Thoracic aorta (tissue), 2 donors: ENCODE measurements at places on chromosomes 5 and 9. TPM values are rescaled to one million over a fixed set of nuclear protein-coding genes. Genes with fewer than 3 reads are reported as not detected.

DNA sequence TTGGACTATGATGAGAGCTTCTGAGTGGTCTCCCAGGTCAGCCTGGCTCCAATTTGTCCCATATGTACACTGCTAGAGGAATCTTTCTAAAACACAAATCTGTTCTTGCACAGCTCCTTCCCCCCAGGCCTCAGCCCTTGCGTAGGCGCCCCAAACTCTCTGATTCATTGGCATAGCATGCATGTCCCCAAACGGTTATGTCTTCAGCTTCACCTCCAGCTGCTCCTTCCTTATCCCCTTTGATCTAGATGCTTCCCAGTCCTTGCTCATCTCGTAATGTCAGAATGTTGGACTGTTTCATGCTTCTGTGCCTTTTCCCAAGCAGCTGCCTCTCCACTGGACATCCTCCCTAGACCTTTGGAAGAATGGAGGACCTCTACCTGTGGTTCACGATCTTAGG lies 60.1 kb upstream of the BASP1 start:
- no peak for DNase-seq

The NDOR1 gene
- total RNA-seq = 13.3 TPM

The UBE2QL1 gene
- total RNA-seq = 3.5 TPM

The PCDHGA3 gene
- total RNA-seq = 5.3 TPM

The PRR16 gene
- total RNA-seq = 25.5 TPM
